Cortex of kidney (tissue), 1 donor: ENCODE measurements at places on chromosomes 13 and 19.

GRCh38 chr19:6236310-6237291 lies 43.2 kb downstream of the MLLT1 start:
- DNase-seq, result no peak

DNA sequence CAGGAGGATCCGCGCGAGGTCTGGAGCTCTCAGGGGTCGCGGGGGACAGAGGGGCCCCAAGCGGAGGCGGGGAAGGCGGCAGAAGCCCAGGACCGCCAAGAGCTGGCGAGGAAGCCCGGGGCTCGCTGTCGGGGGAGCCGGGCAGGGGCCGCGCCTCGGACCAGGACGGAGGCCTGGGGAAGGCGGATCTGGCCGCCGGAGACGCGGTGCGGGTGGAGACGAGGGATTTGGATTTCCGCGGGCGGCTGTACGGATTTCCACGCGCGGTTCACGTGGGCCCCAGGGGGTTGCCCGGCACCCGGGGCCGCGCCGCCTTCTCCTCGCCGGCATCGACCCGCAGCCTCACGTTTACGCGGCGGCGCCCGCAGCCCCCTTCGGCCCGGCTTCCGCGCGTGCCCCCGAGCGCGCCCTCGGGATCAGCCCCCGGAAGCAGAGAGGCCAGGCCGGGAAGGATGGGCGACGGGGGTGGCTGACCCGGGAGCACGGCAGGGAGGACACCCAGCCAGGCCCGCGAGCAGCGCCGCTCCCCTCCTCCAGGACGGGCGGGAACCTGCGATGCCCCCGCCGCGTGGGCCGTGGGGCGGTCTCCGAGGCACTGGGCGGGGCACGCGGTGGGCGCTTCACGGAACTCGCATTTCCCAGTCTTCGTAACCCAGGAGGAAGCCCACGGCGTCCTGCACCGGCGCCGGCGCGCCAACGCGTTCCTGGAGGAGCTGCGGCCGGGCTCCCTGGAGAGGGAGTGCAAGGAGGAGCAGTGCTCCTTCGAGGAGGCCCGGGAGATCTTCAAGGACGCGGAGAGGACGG lies 4.7 kb downstream of the F7 start:
- no peak for DNase-seq

GRCh38 chr13:20394169-20394501 lies 131.5 kb downstream of the CRYL1 start:
- DNase-seq, result no peak

GRCh38 chr19:50801107-50801506 lies 10.9 kb downstream of the ACP4 start:
- DNase-seq, result no peak

- DNase-seq, result no peak
These were observed 109.4 kb downstream of the SACS start for GRCh38 chr13:23323946-23324709.

DNA sequence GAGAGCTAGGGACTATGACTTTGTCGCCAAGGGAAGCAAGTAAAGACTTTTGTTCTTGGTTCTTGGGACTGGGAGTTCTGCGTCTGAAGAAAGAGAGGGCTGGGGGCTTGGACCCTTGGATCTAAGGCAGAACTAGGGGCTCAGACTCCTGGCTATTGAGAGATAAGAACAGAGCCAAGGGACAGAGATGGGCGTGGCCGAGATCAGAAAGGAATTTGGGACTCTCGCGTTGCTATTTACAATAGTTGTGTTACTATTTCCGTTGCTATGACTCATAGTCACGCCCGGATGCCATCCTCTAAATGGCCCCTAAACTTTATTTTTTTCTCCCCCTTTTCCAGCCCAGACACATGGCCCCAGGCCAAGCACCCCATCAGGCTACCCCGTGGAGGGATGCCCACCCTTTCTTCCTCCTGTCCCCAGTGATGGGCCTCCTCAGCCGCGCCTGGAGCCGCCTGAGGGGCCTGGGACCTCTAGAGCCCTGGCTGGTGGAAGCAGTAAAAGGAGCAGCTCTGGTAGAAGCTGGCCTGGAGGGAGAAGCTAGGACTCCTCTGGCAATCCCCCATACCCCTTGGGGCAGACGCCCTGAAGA lies 759 bp downstream of the PPP1R15A start:
- no peak for DNase-seq

GRCh38 chr13:108305655-108306054 lies 36.1 kb downstream of the TNFSF13B start:
- DNase-seq, result no peak

DNA sequence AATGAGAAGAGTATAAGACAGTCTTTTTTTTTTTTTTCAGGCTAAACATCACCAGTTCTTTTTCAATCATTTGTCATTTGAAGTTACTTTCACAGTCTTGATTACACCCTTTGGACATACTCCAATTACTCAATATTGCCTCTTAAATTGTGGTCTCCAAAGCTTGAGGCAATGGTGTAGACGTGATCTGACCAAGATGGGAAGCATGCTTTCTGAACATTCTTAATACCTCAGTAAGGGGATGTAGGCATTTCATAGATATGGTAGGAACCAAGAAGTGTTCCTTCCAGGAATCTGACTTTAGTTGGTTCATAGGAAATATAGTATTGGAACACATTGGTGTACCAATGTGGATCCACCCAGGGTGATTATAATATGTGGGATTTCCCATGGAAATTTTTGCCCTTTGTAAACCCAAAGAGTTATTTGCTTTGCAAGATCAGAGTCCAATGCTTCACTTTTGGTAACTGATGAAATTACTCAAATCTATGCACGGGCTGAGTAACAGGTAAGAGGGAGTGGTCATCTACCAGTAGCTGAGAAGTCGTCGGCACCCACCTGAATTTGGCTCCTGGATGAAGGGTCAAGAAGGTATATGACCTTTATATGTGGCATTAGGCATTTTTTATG lies 62.2 kb downstream of the ERCC5 start:
- no peak for DNase-seq

- DNase-seq, result no peak
These were observed 241.8 kb downstream of the PCCA start for GRCh38 chr13:100330662-100331061.

DNA sequence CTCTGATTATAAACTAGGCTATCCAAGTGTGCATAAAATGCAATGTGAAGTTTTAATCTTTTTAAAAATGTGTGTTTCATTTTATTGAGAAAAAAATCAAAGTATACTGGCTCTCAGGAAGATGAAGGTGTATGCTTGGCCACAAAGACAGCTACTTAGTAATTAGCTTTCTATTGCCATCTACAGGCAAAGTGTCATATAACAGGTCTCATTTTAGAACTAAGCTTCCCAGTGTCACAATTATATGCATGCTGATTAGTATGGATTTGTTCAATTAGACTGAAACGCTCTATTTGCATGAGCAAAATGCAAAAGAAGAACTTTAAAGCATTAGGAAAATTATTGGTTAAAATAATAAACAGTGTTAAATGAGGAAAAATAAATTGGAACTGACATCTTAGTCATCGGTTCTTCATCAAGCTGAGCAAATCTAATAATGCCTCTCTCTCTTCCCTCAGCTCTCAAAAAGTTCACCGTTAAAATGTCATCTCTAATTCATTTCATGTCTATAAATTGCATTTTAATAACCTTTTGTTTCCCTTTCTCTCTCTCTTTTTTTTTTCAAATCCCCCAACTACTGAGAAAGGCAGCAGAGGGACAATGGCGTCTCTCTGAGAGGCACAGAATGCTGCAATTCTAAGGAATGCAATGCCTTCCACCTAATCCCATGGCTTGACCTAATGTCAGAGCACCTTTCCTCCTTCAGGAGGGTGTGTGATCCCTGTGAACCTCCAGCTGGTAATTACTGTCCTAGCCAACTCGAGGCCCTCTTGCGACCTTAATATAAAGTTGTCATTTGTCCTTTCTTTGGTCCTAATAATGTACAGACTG lies 313.1 kb upstream of the MAB21L1 start:
- DNase-seq, result no peak

- no peak for DNase-seq
These were observed 3.9 kb upstream of the NCAN start for GRCh38 chr19:19207637-19208572.

DNA sequence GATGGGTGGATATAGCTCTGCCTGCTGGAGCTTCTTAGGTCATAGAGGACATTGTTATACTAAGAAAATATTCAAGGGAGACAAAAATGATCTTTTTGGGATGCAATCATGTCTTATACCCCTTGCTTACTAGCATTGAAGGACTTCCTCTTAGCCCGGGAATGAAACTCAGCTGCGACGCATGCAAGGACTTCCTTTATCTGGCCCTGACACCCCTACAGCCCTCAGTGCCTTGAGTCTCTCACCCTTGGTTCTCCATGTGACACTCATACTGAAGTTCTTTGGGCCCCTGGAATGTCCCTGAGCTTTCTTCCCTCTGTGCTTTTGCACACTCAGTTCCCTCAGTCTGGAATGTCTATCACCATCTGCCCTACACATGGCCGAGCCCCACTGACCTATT lies 72.5 kb upstream of the MTIF3 start:
- no peak for DNase-seq

- no peak for DNase-seq
These were observed 248.0 kb downstream of the KCTD12 start for GRCh38 chr13:76638181-76638580.

DNA sequence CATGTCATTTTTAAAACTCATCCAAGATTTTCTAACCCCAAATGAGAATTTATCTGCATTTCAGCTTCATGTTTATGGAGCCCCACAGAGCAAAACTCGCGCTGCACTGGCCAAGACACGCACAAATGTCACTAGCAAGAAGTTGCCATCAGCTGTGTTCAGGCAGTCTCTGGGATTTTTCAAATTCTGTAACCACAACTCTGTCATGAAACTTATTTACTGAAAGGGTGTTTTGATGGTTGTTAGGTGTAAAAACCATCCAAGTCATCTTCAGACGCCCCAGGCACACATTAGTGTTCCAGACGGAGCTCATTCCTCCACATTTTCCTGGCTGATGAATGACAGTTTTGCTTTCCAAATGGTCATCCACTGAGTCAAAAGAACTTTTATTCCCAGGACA lies 63.4 kb downstream of the SLC7A1 start:
- DNase-seq, result no peak

- no peak for DNase-seq
These were observed 527 bp downstream of the KLK6 start for GRCh38 chr19:50968716-50969412.

- no peak for DNase-seq
These were observed 261.4 kb upstream of the RXFP2 start for GRCh38 chr13:31477961-31478360.

DNA sequence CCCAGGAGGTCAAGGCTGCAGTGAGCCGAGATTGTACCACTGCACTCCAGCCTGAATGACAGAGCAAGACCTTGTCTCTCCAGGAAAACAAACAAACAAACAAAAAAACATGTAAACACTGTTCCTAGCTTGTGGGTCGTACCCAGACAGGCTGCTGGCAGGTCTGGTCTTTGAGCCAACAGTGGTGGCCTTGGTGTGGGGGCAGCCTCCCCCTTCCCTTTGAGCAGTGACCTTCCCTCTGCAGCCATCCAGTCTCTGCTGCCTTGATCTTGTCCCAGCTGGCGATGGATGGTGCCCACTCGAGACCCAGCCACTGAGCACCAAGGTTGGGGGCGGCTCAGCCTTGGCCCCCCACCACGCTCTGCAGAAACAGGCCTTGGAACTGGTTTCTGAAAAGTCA lies 143.3 kb downstream of the KDM4B start:
- no peak for DNase-seq

DNA sequence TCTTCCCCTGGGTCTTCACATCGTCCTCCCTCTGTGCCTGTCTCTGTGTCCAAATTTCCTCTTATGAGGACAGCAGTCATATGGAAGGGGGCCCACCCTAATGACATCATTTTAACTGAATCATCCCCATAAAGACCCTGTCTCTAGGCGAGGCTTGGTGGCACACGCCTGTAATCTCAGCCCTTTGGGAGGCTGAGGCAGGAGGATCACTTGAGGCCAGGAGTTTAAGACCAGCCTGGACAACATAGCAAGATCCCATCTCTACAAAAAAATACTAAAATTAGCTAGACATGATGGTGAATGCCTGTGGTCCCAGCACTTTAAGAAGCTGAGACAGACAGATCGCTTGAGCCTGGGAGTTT lies 4.8 kb downstream of the MYO9B start:
- DNase-seq, result no peak

- no peak for DNase-seq
These were observed 483.6 kb downstream of the KLF5 start for GRCh38 chr13:73542446-73542845.

DNA sequence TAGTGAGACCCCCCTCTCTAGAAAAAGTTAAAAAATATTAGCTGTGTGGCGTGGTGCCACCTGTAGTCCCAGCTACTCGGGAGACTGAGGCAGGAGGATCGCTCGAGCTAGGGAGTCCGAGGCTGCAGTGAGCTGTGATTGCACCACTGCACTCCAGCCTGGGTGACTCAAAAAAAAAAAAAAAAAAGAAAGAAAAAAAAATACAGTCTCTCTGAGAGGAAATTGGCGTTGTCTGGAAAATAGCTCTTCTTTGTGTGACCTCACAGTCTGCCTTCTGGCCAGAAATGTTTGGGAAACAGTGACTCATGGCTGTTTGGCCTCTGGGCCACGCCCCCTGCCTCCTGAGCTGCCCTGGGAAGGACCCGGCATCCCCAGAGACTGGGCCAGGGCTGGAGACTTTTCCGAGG lies 10.7 kb downstream of the MARCHF2 start:
- no peak for DNase-seq

- no peak for DNase-seq
These were observed 4.3 kb upstream of the LRRC8E start for GRCh38 chr19:7883796-7884570.

DNA sequence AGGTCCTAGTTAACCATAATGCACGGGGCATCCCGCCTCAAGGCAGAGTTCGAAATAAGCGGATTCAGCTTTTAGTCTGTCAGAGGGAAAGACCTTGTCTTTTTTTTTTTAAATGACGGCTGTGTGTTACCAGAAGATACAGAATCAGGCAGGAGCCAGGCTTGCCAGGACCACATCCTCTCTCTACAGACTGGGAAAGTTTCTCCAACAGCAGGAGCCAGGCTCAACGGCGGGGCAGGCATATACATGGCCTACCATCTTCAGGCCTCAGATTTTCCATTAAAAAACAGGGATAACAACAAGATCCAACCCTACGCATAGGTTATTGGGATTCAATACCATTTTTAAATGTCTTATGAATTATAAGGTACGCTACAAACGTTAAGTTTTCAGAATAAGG lies 17.8 kb downstream of the IRS2 start:
- no peak for DNase-seq

DNA sequence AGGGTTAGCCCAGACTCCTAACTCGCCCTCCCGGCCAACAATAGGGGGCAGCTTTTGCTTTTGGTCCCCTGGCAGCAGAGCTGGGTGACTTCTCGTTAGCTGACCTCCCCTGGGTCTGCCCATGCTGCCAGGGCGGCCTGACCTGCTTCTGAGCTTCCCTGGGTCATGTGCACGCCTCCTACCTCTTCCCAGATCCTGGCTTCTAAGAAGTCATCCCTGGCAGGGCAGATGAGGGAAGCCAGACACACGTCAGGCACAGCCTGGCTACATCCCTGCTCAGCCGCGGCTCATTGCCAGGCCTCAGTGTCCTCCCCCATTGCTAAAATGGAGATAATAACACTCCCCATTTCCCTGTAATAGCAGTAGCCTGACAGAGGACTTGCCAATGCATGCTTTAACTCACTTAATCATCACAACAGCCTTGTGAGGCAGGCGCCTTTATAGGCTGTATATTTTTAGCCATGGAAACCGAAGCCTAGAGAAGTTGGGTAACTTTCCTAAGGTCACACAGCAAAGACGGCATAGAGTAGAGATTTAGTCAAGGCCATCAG lies 2.1 kb downstream of the KCNK6 start:
- no peak for DNase-seq
